ENCODE measurements at places on chromosomes 16 and 17. TPM values are rescaled to one million over a fixed set of nuclear protein-coding genes. Genes with fewer than 3 reads are reported as not detected.

Gene PABPN1L
- total RNA-seq = not detected

Gene ICAM2
- 72.6 TPM for total RNA-seq

Gene KAT7
- total RNA-seq = 60.5 TPM

Gene HSD11B2
- total RNA-seq = 1.9 TPM

Gene ABAT
- total RNA-seq = 9.8 TPM

Gene ODAD4
- total RNA-seq = 0.38 TPM

Gene TSC2
- total RNA-seq = 80.2 TPM

Gene PRDM7
- total RNA-seq = not detected

Gene KRTAP16-1
- not detected for total RNA-seq

Gene TOX3
- total RNA-seq = not detected

Gene ZNF750
- total RNA-seq = not detected

Gene LAT
- 177 TPM for total RNA-seq

Gene CD300LF
- total RNA-seq = not detected

Gene KRTAP4-1
- not detected for total RNA-seq

Gene COX4I1
- total RNA-seq = 451 TPM

Gene LPO
- total RNA-seq = not detected

Gene CD300LB
- not detected for total RNA-seq

Gene CUEDC1
- 0.30 TPM for total RNA-seq

Gene CDC42EP4
- 0.53 TPM for total RNA-seq

Gene FA2H
- not detected for total RNA-seq

Gene ARL4D
- total RNA-seq = 2.2 TPM

Gene ATP1B2
- total RNA-seq = 0.21 TPM

Gene PIMREG
- 3.3 TPM for total RNA-seq

Gene MPP3
- total RNA-seq = 0.40 TPM

Gene KRTAP4-9
- total RNA-seq = not detected

Gene CDR2L
- 2.0 TPM for total RNA-seq

Gene ADAMTS18
- total RNA-seq = not detected

Gene MXRA7
- total RNA-seq = 24.5 TPM

Gene OTOA
- 0.29 TPM for total RNA-seq

Gene PRKCB
- 99.0 TPM for total RNA-seq

Gene ABCC11
- total RNA-seq = 0.15 TPM
